ENCODE measurements at places on chromosomes 5 and 9.

DNA sequence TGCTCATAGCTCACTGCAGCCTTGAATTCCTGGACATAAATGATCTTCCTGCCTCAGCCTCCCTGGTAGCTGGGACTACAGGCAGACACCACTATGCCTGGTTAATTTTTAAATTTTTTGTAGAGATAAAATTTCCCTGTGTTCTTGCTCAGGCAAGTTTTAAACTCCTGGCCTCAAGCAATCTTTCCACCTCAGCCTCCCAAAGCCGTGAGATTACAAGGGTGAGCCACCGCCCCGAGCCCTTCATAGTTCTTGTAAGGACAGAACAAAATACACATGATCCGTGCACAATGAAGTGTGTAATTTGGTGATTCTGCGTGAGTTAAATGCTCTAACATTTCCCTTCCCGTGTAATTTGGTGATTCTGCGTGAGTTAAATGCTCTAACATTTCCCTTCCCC, 27.7 kb upstream of the MYO10 start:
- no peak for DNase-seq

- DNase-seq: peak; percentile 51
These were observed 608 bp downstream of the ENTR1 start for GRCh38 chr9:136409557-136410455.

DNA sequence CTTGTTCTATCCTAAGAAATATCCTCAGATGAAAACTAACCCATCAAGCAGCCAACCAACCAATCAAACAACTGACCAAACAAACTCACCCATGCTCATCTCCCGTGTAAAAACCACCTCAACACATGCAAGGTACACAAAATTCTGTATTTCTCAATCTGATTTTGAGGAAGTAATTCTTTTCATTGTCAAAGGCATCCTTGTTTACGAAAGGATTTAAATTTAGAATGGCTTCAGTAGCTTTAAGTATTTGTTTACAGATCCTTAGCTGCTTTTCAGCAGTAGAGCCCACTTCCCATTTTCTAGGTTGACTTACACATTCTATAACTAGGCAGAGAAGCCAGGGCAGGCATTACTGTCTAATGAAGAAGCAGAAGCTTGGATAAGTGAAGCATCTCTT, 78.6 kb downstream of the NTRK2 start:
- DNase-seq: no peak

DNA sequence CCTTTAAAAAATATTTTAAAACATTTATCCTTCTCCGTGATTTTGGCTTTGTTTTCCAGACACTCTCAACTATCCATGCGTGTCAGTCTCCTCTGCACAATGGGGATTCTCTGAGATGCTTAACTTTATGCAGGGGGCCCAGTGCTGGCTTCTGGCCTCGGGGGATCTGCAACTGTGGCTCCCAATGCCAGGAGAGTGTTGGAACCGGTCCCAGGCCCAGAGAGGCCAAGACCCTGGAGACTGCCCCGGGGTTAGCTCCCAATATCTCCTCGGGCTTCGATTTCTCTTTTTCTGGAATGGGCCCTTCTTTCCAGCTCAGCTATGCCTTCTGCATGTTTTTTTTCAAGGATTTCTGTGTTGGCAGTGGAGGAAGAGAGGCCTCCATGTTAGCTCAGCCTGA, 20.1 kb upstream of the SARDH start:
- no peak for DNase-seq

DNA sequence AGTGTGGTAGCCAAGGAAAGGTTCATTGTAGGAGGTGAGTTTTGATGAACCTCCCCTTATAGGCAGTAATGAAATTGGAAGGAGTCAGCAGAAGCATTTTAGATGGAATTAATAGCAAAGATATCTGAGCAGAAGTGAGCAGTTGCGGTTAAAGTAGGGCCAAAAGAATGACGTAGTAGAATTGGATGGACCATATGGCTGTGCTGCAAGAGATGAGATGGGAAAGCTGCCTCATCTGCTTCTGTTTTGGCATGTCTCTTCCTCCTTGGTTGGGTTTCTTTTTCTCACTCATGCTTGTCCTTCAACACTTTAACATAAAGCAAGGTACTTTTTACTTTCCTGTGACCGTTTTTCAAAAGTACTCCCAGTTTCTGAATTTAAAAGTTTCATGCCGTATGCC, 55.8 kb downstream of the AQP7 start:
- no peak for DNase-seq

DNA sequence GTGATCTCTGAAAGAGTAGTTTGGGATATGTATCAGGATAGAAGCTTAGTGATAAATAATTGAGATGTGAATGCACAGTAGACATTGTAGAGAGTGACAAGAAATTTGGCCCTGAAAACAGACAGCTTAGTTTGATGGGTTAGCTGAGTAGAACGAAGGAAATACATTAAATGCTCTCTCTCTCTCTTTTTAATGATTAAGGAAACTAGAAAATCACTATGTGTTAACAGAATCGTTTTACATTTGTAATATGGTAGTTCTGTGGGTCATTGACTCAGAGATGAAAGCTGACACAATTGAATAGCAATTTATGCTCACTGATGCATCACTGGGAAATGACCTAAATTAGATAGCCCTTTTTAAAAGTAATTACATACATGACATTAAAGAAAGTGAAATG, 739.8 kb upstream of the PTPRD start:
- DNase-seq: no peak

DNA sequence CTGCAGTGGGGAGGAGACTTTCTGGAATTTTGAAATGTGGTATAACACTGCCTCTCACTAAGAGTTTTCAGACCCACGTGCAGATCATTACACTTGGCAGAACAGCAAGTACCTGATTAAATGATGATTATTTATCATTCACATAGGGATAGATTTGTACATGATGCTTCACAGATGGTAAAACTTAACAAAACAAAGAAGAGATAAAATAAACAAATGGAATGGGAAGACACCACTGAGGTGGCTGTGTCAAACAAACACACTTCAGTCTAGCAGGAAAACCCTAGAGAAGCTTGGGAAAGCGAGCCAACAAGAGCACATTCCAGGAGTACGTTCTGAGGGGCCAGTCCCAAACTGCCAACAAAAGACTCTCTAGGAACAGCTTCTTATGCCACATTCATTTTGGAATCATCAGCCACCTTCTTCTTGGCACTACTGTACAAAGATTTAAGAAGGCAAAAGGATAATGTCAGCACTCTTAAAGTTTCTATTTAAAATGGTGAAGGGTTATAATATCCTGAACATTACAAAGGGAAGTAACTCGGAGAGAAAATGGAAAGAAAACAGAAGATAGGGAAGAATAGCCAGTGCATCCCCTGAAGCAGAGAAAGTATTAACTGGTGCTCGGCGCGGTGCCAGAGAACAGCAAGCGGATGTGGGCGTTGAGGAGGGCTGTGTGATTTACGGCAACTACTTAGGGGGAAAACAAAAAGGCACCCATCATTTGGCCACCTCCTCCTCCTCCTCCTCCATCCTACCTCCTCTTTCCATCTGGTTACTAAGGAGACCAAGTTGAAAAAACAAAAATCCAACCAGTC, 1.6 kb downstream of the MED27 start:
- peak; percentile 34 for DNase-seq

DNA sequence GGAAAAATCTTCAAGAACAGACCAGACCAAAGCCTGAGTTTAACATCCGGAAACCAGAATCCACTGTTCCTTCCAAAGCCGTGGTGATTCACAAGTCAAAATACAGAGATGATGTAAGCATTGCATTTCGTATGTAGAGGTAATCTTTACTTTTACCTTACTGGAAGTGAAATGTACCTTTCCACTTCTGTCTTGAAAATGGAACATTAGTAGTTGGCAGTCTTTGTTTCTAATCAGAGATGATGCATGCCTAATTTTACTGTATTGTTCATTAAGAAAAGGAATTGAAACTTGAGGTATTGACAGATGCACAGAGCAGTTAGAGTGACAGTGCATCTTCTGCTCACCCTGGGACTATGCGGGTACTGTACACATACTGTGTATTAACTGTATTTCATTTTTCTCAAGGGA, 34.6 kb downstream of the HABP4 start:
- no peak for DNase-seq

DNA sequence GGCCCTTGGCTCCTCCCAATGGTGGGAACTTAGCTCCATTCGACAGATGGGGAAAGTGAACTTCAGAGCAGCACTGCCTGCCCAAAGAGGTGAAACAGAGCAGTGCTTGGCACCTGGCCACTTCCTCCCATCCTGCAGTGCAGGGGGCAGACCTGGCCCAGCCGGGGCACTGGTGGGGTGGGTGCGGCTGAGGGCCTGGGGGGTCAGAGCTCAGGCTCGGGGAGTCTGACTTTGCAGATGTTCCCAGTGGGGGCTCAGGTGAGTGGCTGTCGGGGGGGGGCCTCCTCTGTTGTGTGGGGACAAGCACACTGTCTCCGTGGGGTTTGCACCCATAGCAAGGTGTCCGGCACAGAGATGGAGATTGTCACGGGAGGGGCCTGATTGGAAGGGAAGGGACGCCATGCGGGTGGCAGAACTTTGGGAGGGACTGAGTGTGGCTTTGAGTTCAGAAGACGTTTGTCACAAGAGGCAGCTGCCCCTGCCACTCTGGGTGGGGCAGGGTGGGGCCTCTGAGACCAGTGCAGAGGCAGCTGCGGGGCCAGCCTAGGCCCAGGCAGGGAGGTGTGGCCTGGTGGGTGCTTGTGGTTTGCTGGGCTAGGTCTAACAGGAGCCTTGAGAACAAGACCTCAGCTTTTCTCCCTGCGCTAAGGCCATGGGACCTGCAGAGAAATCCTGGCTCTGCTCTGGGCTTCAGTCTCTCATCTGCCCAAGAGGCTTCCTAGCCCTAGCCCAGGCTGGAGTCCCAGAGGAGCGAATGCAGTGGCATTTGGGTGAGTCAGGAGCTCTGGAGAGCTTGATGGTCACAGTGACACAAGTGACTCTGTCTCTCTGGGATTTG, 2.5 kb downstream of the MYMK start:
- no peak for DNase-seq

GRCh38 chr5:172603251-172603806, 37.7 kb upstream of the NEURL1B start:
- DNase-seq: no peak

DNA sequence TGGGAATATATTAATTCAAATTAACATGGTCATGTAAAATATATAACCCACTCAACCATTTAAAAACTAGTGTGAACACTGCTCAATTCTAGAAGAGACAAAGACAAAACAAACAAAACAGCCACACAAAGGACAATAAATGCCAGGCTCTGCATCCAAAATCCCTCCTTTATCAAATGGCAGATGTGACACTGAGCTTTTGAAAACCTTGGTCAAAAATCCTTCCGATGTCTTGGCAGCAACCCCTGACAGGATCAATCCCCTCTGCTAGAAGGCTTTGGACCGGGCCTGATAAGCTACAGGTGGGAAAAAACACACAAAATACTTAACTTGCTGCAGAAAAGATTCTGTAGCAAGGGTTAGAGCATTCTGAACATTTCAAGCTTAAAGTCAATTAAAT, 61.5 kb downstream of the ZFR start:
- DNase-seq: no peak

DNA sequence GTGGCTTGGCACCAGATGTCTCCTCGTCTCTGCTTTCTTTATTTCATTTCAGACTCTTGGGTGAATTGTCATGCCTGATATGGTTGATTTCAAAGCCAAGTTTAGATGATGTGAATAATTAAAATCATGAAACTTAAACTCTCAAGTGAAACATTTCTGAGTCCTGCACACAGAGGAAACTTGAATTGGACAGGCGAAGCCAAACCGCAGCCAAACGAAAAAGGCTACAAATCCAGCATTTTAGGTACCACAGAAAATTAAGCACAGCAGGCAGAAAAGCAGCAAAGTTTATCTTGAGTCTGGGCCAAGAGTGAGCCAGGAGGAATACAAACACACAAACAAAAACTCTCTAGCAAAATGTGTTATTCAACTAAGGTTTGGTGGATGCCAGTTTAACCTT, 659.8 kb upstream of the KLF4 start:
- no peak for DNase-seq

GRCh38 chr5:150397146-150397781, 15.4 kb downstream of the CD74 start:
- DNase-seq: no peak

DNA sequence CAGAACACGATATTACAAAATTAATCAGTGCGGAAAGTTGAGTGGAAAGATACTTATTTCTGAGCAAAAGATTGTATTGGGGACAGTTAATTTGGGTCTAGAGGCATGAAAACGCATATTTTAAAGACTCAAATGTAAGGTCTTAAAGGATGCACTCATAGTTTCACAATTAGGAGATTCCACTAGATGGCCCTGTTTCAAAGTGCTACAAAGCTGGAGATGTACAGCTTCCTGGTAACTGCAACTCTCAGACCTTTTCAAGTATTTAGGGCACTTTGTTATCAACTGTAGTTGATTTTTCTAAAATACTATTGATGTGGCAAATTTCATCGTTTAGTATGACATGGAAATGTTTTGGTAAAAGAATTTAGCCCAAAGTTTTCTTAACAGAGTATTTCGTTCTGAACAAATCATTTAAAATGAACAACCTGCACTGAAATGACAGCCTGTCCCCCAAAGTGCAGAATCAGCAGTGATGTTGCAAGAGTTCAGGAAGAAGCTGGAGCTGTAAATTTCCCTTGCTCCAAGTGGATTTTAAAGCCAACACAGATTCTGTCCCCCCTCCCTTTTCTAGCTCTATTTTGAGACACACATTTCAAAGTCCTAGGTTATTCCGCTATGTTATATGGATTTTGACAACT, 16.2 kb upstream of the NDUFB6 start:
- DNase-seq: no peak

DNA sequence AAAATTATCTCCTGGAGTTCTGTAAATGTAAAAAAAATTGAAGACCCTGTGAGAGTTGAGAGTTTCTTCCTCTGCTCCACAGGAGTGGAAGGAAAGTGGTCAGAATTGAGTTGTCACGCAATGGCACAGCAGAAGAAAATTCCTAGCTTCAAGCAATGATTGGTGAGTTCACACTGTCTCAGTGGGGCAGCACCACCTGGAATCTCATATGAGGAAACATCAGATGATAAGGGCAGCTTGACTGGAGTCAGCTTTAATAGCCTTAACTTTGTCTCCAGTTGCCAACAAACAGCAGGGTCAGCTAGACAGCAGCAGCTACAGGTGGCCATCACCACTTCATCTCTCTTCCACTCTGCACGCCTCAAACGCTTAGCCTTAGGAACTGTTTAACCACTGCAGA, 211.1 kb downstream of the EFNA5 start:
- no peak for DNase-seq

DNA sequence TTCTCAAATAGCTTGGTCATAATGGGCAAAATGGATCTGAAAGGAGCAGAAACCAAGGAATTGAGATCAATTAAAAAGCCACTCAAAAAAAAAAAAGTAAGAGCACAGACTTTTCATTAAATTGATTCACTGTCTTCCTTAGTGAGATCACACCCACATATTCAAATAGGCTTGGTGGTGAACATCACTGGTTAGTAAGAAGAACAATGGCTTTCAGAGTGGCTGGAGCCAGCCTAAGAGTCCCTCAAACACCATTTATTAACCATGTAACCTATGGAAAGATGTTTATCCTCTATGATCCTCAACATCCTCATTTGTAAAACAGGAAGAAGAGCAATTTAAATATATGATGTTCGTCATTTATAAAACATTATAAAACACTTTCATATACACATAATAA, 12.4 kb downstream of the CCDC112 start:
- DNase-seq: no peak

- no peak for DNase-seq
These were observed 2.2 kb downstream of the NR6A1 start for GRCh38 chr9:124768750-124769548.

All from stimulated activated CD4-positive, alpha-beta T cell treated with anti-CD3 and anti-CD28 coated beads, Interleukin-2, amount 100 ng/mL, for 24 hours (primary cell).